D341Med (cell line): ENCODE measurements at places on chromosomes 6 and 20.

DNA sequence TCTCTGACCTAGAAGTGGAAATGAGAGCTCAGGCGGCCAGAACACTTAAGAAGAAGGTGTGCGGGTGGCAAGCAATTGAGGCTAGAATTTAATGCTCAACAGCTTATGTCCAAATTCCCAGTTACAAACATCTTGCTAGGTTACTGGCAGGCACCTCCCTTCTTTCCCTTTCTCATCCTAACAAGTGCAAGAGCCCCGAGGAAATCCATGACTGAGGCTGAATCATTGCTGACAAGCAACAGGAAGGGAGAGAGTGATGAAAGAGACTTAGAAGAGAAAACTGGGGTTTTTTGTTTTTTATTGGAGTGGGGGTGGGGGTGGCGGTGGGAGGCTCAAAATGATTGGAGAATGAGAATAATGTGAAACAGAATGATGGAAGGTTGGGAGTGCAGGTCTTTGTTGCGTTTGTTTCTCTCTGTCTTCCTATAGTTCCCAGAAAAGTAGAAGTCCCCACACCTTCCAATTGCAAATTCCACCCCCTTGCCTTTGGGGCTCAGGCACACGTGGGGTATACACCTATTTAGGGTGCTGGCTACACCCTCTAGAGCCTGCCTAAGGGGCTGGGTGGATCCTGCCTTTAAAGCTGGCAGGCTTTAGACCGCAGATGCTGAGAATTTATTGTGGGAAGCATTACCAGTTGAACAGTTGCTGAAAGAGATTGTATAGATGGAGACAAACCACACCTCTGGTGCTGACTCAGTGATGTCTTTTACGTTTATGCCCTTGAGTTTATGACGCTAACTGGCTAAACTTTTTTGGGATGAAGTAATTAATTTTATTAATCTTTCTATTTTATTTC lies 1.4 kb downstream of the FAM83B start:
- DNase-seq, result no peak

GRCh38 chr6:131054392-131055250 lies 8.4 kb downstream of the EPB41L2 start:
- DNase-seq, result no peak

- no peak for DNase-seq
Observed at GRCh38 chr6:16477367-16478149, 239.2 kb downstream of the GMPR start.

DNA sequence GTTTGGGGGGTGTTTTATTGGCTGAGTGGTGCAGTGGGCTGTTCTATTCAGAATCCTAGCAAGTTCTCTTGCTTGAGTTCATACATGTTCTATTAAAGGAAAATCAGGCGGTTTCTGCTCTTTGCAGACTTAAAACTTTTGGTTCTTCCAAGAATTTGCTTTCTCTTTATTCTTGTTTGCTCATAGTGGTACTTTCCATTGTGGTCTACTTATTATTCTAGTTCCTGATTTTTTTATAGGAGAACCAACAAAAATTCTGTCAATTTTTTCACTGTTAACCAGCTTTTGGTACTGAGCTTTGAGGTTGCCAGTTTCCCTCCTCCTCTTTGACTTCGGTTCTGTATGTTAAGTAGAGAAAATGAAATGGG lies 6.7 kb downstream of the AFDN start:
- DNase-seq, result no peak

- no peak for DNase-seq
Observed at GRCh38 chr20:57801581-57801980, 91.8 kb upstream of the PMEPA1 start.

- no peak for DNase-seq
Observed at GRCh38 chr6:15442467-15442866, 196.6 kb downstream of the JARID2 start.

DNA sequence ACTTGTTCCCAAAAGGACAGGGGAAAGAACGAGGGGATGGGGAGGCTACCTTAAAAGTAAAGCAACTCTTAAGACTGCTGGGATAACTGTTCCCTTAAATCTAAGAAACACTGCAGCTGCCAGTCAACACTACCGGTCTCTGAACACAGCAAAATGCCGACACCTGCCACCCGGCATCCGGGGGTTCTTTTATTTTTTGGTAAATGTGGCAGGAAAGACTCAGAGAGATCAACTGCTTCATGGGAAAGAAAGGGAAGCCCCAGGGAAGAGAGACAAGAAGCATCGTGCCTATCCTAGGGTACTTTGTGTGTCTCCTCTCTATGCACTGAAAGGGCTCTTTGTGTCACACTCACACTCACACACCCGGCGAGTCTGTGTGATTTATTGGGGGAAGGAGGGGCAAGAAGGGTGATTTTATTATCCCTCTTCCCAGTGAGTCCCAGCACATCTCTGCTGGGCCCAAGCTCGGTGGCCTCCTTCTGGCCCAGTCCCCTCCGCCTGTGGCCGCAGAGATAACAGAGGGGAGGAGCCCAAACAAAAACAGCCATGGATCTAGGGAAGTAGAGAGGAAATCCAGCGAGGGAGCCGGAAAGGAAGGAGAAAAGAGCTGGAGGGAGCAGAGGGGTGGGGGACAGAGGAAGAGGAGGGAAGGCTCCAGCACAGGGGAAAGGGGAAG lies 1.4 kb downstream of the FYN start:
- peak; percentile 65 for DNase-seq

- no peak for DNase-seq
Observed at GRCh38 chr20:13384132-13384531, 163.1 kb downstream of the ISM1 start.

DNA sequence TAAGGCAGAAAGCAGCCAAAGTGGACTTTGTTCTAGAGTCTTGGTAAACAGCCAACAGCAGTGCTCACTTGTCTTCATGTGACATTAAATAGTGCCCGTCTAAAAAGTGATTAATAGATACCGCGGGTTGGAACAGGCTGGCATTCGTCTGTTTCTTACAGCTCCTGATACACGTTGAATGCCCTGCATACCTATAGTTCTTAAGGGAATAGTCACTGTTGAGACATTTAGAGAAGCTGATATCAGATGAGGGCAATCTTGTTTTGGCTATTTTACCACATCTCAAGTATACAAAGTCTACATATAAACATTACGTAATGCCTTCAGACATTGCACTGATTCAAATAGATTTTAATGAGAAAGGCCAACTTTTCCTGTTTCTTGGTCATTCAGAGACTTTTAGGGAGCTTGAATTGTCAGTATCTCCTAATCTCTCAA lies 374.9 kb upstream of the FLRT3 start:
- no peak for DNase-seq
